ENCODE measurements at places on chromosomes 16 and 17. TPM values are rescaled to one million over a fixed set of nuclear protein-coding genes. Genes with fewer than 3 reads are reported as not detected.
A peak's percentile ranks its signal among the peaks of the same experiment; 100 is the strongest.

- no peak for DNase-seq
- peaks cover 9% of the 10 kb centered on the region for H3K36me3 ChIP-seq
- peaks cover 90% of the 10 kb centered on the region for H3K4me1 ChIP-seq
- H3K27ac ChIP-seq: peak overlapping the region; percentile 74
- no peaks in the 10 kb centered on the region for H3K27me3 ChIP-seq
These were observed 235.6 kb upstream of the GSE1 start for GRCh38 chr16:85377388-85378144.

DNA sequence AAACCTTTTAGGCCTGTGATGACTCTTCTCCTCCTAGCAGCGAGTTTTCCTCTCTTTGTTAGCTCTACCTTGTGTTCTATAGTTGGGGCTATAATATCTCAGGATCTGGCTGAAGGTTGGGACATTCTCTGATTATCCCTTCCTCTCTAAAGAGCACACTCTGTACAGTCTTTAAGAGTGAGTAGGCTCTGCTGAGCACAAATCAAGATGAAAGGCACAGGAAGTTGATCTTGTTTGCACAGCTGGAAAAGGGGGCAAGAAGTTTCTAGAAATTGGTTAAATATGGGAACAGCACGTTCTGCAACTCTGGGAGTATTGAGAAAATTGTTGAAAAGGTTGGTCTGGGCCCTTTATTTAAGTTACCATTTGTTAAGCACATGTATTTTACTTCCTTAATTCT lies 240.9 kb downstream of the CDH11 start:
- H3K4me3 ChIP-seq: no peak overlapping the region
- H3K27me3 ChIP-seq: no peaks in the 10 kb centered on the region
- DNase-seq: no peak
- H3K36me3 ChIP-seq: no peaks in the 10 kb centered on the region
- no peak overlapping the region for H3K27ac ChIP-seq

The OGFOD3 gene
- 31.1 TPM for polyA plus RNA-seq

The CHST4 gene
- polyA plus RNA-seq: 0.25 TPM
